Left renal cortex interstitium (tissue), 4 donors: ENCODE measurements at places on chromosomes 5 and 9. TPM values are rescaled to one million over a fixed set of nuclear protein-coding genes. Genes with fewer than 3 reads are reported as not detected.

DNA sequence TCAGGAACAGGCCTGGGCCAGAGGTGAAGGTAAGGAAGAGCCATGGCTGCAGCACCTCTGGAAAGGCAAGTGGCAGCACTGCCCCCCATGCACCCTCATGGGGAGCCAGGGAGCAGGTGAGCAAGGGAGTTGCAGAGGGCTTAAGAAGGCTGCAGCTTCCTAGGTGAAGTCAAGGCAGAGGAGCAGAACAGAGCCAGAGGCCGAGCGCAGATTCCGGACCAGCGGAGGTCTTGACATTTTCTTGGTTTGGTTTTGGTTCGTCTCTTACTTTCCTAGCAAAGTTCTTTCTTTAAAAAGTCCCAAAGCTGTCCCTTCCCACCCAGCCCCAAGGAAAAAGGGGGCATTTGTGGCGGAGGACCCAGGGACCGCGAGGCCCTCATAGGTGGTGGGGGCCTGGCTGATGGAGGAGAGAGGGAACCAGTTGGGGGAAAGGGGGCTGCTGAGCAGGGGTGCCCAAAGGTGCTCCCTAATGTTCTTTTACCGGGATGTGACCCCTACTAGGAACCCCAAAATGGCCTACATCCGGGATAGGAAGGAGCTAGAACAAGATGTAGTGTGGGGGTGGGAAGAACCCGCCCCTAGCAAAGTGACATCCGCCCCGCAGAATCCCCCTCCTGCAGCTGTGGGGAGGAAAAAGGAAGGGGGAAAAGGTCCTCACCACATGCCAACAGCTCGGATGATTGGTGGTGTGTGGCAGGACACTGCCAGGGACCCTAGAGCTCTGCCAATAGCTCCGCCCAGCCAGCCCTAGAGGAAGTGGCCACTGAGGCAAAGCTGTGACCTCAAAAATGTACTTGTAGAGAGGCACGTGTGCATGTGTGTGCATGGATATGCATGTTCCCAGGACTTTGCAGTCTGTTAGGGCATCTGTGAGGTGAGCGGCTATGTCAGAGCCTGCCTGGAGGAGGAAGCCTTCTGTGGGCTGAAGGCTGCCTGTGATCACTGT is 914 bp upstream of the CD72 start:
- no peak for DNase-seq

GRCh38 chr9:25224309-25224708 is 453.9 kb downstream of the TUSC1 start:
- no peak for DNase-seq

- DNase-seq, result no peak
Measured at GRCh38 chr5:108911055-108911454, 163.4 kb downstream of the FER start.

DNA sequence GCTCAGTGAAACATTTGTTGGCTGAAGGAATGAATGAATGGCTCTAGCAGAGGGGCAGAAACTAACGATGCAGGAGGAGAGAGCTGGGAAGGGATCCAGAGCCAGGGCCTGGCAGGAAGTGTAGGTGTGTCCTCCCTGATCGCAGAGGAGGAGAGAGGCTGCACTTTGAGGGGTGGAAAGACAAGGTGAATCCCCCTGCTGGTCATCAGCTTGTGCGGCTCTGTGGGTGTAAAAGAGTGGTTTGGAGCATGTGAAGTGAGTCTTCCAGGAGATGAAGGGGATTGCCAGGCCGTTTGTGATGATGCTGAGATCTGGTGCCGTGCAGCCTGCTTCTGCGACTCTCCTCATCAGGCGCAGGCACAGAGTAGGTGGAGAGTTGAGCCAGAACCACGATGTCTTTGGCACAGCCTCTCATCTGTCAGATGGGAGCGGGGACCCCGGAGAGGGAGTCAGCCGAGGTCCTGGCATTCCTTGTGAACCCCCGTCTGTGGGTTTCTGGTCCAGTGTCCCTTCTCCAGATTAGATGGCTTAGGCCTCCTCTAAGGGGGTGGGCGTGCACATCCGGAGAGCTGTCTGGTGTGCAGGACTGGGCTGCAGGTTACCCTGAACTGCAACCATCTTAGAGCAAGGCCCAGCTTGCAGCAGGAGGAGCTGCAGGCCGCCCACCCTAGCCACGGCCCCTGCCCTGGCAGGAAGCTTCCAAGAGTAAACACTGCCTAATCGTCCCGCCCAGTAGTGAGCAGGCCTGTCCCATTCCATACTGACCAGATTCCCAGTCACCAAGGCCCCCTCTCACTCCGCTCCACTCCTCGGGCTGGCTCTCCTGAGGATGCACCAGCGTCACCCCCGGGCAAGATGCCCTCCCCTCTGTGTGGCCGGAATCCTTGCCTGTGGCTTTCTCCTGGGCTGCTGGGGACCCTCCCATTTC is at the start of gene ADAMTS13:
Gene ADAMTS13, plus strand, starts transcription at position 753 of the 928 bp plus-strand sequence. Its CDS starts 77 bp downstream, at position 830.
- DNase-seq, result no peak

DNA sequence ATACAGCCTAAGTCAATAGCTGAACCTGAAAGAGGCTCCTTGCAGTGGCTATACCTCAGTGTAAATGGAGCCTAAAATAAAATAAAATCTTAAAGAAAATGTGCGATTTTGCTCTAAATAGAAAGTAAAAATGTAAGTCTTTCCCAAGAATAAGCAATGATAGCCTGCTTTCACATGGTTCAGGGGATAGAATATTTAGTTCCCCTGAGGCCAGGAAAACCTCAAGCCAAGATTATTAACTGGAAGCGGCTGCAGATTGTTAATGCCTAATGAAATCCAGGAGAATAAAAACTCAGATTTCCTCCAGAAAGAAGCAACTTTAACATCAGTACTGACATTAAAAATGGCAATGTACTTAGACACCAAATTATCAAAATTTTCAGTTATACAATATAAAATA is 463.7 kb downstream of the CYLC2 start:
- DNase-seq, result no peak

- DNase-seq, result no peak
Measured at GRCh38 chr5:6905883-6906282, 192.7 kb downstream of the TENT4A start.

- no peak for DNase-seq
Measured at GRCh38 chr9:121694600-121694999, 43.2 kb downstream of the DAB2IP start.

DNA sequence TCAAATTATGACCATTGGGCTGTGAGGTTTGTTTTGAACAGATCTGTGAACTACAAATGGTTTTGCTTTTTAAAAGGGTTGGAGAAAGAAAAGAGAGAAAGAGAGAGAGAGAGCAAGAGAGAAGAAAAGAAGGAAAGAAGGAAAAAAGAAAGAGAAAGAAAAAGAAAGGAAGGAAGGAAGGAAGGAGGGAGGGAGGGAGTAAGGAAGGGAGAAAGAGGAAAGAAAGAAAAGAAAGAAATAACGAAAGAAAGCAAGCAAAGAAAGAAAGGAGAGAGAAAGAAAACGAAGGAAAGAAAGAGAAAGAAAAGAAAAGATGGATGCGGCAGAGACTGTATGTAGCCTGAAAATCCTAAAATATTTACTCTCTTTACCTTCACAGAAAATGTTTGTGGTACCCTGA is 104.0 kb downstream of the PARP8 start:
- DNase-seq, result no peak

DNA sequence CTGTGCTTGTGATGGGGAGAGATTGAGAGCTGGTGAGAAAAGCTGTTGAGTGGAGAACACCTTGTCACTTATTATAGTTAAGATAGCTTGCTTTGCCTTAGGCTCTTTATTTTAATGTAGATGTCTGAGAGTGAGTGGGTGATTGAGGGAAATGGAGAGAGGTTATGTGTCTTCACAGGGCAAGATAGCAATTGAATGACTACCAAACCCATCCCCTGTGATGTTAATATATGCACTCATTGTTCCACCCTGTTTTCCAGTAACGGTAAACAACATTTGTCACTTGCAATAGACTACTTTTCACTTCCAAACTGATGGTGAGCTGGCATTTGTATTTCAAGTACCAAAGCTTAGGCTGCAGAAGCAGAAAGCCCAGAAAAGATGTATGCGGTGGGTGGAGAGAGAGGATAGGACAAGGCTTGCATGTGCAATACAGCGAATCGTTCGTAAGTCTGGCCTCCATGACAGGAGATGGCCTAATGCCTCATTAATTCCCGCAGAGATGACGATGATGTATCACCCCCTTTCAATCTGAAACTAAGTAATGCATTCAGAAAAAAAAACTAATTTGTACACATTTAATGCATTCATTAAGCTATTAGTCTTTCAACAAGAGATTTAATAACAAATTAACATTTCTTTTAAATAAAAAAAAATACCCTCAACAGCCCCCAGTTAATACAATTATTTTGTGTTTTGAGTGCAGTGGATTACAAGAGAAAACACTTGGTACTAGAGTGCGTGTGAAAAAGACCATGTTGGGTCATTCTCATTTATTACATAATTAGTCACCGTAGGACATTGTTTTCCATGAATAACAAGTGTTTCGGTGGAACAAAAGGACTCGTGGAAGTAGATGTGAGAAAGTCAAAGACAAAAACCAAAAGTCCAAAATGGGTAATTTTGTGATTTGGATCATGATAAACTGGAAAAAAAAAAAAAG is 699.0 kb downstream of the BRINP1 start:
- DNase-seq, result no peak

- DNase-seq, result no peak
Measured at GRCh38 chr5:92613546-92613945, 967.5 kb downstream of the NR2F1-AS1 start.

DNA sequence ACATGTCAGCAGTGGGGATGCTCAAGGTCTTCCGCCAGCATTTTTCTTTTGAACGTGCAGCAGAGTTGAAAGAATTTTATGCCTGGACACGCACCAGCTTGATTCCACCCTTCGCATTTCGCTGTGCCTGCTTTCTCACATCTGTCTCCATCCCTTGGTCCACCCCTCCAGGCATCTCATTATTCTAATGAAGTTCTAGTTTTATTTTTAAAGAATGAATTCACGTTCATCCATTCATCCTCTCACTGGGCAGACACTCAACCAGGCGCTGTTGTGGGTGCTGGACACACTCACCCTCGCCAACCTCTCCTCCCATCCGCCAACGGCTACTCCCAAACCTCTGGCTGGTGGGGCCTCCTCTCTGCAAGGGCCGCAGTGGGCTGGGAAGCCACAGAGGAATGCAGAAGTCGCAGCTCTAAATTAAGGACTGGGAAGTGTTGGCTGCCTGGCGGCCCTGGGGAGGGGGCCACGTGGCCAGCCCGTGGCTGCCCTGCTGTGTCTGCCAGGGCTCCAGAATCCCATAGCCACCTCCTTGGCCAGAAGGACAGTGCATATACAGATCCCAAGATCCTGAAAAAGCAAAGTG is 6.7 kb downstream of the SUSD3 start:
- no peak for DNase-seq

GRCh38 chr9:129714511-129715061 is 38.3 kb downstream of the PTGES start:
- no peak for DNase-seq

Gene CD74
- 226 TPM for polyA plus RNA-seq

Gene ARSI
- polyA plus RNA-seq, result 3.5 TPM

Gene OBP2B
- polyA plus RNA-seq, result 0.22 TPM

Gene CFAP90
- 5.3 TPM for polyA plus RNA-seq
